ENCODE measurements at places on chromosomes 12 and 14. TPM values are rescaled to one million over a fixed set of nuclear protein-coding genes. Genes with fewer than 3 reads are reported as not detected.

- H3K4me3 ChIP-seq, result no peak overlapping the region
- H3K27me3 ChIP-seq, result no peaks in the 10 kb centered on the region
- H3K27ac ChIP-seq, result no peak overlapping the region
Observed at GRCh38 chr12:81542065-81543010, 216.8 kb downstream of the PPFIA2 start.

- no peaks in the 10 kb centered on the region for H3K4me1 ChIP-seq
- no peak for DNase-seq
- no peak overlapping the region for H3K4me3 ChIP-seq
- peaks cover 51% of the 10 kb centered on the region for H3K27me3 ChIP-seq
- H3K36me3 ChIP-seq, result no peaks in the 10 kb centered on the region
Observed at GRCh38 chr14:54182419-54183045, 214.3 kb upstream of the CDKN3 start.

Gene SLC6A12
- not detected for total RNA-seq

Gene HECTD4
- 52.1 TPM for total RNA-seq

- H3K27me3 ChIP-seq, result no peaks in the 10 kb centered on the region
- no peaks in the 10 kb centered on the region for H3K36me3 ChIP-seq
- H3K27ac ChIP-seq, result no peak overlapping the region
- no peak for DNase-seq
Observed at GRCh38 chr12:127750076-127750840, 516.7 kb upstream of the TMEM132C start.

Gene RAB35
- 63.0 TPM for total RNA-seq

DNA sequence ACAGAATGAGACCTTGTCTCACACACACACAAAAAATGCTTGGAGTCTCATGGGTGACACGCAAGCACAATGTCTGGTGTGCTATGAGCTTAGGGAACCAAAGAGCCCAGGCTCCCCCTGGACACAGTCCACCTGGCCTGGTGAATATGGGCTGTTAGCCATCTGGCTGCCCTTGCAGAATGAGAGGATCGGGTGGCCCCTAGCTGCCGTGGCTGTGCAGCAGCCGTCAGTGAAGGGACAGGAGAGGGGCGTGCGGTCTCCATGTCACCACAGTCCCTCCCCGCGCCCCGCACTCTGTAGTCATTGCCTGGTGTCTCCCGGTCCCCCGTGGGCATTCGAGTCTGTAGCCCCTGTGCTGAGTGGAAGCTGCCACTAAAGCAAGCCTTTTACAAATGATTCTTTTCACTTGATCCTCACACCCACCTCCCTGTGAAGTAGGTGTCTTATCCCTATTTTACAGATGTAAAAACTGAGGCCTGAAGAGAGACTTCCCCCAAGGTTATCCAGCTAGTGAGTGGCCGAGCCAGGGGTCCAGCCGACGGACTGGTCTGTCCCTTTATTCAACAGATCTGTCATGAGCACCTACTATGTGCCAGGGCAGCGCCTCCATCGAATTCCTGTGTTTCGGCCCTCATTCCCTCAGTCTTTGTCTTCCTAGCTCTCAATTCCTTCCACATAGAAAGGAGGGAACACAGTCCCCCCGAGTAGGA, 18.8 kb downstream of the MVK start:
- no peak overlapping the region for H3K4me3 ChIP-seq
- H3K27me3 ChIP-seq, result no peaks in the 10 kb centered on the region
- DNase-seq, result no peak
- no peaks in the 10 kb centered on the region for H3K4me1 ChIP-seq
- H3K27ac ChIP-seq, result no peak overlapping the region
